ENCODE measurements at places on chromosomes 3 and 15. TPM values are rescaled to one million over a fixed set of nuclear protein-coding genes. Genes with fewer than 3 reads are reported as not detected.

- no peak for DNase-seq
These were observed 54.5 kb downstream of the PSMD6 start for GRCh38 chr3:63968612-63969350.

Gene KIF15
- total RNA-seq: 0.34 TPM

Gene TM4SF4
- 0.59 TPM for total RNA-seq

- no peak for DNase-seq
These were observed 45.7 kb downstream of the EHHADH start for GRCh38 chr3:185207931-185208746.

Gene CHRFAM7A
- total RNA-seq: 2.8 TPM

Gene C3orf49
- not detected for total RNA-seq

GRCh38 chr15:60945196-60945595 lies 283.9 kb downstream of the RORA start:
- peak; percentile 70 for DNase-seq

GRCh38 chr3:65967451-65967850 lies 71.3 kb downstream of the MAGI1 start:
- DNase-seq: no peak

Data from left cardiac atrium (tissue), 4 donors.